Muscle of leg (tissue), 16 donors: ENCODE measurements at places on chromosomes 6 and 20. TPM values are rescaled to one million over a fixed set of nuclear protein-coding genes. Genes with fewer than 3 reads are reported as not detected.
A peak's percentile ranks its signal among the peaks of the same experiment; 100 is the strongest.

DNA sequence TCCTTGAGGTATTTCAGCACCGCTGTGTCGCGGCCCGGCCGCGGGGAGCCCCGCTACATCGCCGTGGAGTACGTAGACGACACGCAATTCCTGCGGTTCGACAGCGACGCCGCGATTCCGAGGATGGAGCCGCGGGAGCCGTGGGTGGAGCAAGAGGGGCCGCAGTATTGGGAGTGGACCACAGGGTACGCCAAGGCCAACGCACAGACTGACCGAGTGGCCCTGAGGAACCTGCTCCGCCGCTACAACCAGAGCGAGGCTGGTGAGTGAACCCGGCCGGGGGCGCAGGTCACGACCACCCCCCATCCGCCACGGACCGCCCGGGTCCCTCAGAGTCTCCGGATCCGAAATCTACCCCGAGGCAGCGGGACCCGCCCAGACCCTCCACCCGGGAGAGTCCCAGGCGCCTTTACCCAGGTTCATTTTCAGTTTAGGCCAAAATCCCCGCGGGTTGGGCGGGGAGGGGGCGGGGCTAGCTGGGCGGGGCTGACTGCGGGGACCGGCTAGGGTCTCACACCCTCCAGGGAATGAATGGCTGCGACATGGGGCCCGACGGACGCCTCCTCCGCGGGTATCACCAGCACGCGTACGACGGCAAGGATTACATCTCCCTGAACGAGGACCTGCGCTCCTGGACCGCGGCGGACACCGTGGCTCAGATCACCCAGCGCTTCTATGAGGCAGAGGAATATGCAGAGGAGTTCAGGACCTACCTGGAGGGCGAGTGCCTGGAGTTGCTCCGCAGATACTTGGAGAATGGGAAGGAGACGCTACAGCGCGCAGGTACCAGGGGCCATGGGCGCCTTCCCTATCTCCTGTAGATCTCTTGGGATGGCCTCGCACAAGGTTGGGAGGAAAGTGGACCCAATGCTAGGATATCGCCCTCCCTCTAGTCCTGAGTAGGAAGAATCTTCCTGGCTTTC is 693 bp downstream of the HLA-F start:
- peak; percentile 20 for DNase-seq

- no peak for DNase-seq
Observed at GRCh38 chr20:53845980-53846379, 224.4 kb downstream of the BCAS1 start.

NKAIN4 gene
- 28.5 TPM for total RNA-seq

DEFB132 gene
- total RNA-seq, result not detected

HAO1 gene
- not detected for total RNA-seq

SLC4A11 gene
- 0.35 TPM for total RNA-seq

PLG gene
- total RNA-seq, result 0.40 TPM

TRAM2 gene
- 20.3 TPM for total RNA-seq
